ENCODE measurements at places on chromosomes 16 and 17. TPM values are rescaled to one million over a fixed set of nuclear protein-coding genes. Genes with fewer than 3 reads are reported as not detected.

- DNase-seq: no peak
Measured at GRCh38 chr16:85924675-85925074, 25.7 kb downstream of the IRF8 start.

The SF3B3 gene
- total RNA-seq: 493 TPM

The KRT32 gene
- total RNA-seq: not detected

The PPP1R27 gene
- 0.15 TPM for total RNA-seq

The TEX19 gene
- total RNA-seq: 1.4 TPM

The CYGB gene
- 2.8 TPM for total RNA-seq

DNA sequence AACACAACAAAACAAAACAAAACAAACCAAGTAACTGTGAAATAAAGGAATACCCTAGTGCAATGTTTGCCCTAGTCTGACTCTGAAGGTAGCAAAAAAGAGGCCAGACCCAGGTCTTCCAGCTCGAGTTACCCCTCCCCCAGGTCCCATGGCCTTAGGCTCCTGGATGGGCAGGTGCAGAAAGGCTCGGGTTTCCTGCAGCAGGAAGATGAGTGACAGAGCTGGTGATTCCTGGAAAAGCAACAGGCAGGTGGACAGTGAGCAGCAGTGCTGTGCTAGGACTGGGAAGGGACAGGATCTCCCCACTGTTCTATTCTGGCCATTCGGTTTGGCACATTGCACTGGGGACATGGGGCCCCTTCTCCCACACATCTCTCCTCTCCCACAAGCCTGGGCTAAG, 42.9 kb upstream of the MRTFB start:
- no peak for DNase-seq

GRCh38 chr16:72876981-72877373, 171.0 kb downstream of the ZFHX3 start:
- DNase-seq: no peak

- no peak for DNase-seq
Measured at GRCh38 chr16:69329369-69330285, 761 bp downstream of the PDF start.

The CXCL16 gene
- 4.2 TPM for total RNA-seq
